WTC11 (cell line): ENCODE measurements at places on chromosomes 7 and 10.

DNA sequence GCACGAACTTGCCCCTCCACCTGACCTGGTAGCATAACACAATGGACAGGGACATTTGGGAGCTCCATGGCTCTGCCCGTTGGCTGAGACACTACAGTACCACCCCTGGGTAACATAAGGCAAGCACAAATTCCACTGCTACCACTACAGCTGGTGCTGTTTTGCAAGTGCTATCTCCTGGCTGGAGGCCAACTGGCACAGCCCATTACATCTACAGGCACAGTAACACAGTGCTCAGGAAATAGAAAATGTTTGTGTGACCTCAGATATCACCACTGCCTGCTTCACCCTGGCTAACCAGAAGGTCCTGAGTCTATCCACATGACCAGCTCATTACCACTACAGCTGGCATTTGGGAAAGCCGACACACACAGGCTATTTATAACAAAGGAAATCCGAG lies 631.1 kb upstream of the MBL2 start:
- DNase-seq, result no peak

DNA sequence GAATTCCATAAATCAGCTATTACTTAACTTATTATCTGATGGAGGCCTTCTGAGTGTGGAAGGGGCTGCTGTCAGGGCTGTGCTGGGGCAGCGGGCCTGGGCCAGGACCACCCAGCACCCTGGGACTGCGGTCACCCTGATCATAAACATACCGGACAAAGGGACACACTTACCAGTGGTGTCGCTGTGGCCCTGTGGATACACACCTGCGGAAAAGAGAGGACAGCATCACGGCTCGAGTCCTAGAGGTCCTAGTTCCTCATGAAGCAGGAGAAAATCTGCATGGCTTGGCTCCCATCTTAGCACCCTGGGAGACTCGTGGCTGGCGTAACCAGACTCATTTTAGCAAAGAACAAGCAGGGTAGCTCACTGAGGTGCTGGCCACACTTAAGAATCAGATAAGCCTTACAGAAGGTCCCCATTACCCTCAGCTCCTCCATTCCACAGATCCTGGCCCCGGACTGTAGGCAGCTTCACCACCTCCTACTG lies 17.7 kb downstream of the IL15RA start:
- no peak for DNase-seq

DNA sequence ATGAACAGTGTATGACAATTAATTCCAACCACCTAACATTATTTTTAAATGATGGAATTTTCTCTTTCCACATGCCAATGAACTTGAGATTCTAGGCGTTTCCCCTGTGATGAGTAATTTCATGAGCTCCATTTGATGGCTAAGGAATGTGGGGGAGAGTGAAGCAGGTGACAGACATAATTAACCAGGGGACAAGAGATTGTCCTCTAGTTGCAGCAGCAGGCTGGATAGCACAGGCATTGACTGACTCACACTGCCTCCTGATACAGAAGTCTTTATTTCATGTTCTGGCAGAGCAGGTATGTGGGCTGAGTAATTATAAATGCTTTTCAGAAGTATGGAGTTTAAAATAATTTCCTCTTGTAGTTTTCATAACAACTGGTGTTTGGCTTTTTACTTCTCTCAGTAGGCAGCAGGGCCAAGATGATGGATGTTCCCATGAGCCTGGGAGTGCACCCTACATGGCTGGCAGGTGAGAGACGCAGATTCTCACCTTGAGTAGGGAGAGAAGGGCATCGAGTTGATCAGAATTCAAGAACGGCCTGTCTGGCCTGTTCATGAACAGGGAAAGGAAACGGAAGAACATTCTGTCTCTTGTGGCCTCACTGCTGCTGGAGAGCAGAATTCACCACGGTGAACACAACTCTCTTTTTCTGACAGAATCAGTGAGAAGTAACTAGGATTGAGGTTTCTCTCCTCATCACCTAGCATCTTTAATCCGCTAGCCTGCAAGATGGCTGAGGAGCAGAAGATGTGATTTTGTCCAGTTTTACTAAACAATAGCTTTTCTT lies 118.8 kb downstream of the AOAH start:
- no peak for DNase-seq

- DNase-seq, result no peak
Observed at GRCh38 chr7:155233311-155234157, 64.1 kb upstream of the INSIG1 start.

- no peak for DNase-seq
Observed at GRCh38 chr7:38330039-38330438, 56.6 kb upstream of the TARP start.
